ENCODE measurements at places on chromosomes 6 and 20.

GRCh38 chr20:54284928-54285704, 77.2 kb downstream of the PFDN4 start:
- DNase-seq = no peak

GRCh38 chr6:24543683-24544082, 48.9 kb downstream of the ALDH5A1 start:
- DNase-seq = no peak

- DNase-seq = no peak
These were observed 226.6 kb upstream of the RIN2 start for GRCh38 chr20:19531446-19531845.

GRCh38 chr6:108576709-108577108, 16.0 kb downstream of the FOXO3 start:
- DNase-seq = no peak

DNA sequence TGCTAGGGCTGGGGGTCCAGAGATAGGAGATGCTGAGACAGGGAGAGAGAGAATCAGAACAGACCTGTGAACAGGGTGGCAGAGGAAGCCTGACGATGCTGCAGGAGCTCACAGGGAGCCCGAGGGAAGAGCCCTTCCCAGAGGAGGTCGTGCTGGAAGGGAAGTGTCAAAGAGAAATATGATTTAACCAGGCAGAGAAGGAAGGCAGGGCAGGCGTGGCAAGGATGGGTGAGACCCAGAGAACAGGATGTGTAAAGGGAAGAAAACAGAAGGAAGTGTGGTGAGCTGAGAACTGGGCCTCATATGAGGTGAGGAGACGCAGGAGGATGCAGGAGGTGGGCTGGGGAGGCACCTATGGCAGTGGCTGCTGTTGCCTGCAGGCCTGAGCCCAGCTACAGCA, 105.6 kb downstream of the ZDHHC14 start:
- no peak for DNase-seq

DNA sequence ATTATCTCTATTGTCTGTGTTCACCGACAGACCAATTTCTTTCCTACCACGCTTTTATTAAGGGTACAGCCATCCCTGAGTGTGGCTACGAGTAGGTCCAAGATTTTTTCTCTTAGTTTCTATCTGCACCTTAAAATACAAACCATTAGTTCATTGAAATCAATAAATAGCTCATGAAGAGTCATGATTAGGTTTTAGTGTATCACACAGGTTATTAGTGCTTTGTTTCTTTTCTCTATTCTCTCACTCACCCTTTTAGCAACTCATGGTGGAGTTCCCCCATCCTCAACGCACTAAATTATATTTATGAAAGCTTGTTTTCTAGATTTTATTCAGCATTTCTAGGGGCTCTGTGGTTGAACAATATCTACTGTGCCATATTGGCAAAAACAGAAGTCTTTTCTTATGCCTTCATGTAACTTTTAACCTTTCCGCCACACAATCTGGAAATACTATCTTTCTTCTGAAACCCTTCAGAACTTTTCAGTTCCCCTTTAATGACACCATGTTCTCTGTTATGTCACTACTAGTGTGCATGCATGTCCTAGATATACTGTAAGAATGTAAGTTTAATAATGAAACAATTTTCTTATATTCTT, 128.2 kb upstream of the LAMA2 start:
- DNase-seq = no peak

DNA sequence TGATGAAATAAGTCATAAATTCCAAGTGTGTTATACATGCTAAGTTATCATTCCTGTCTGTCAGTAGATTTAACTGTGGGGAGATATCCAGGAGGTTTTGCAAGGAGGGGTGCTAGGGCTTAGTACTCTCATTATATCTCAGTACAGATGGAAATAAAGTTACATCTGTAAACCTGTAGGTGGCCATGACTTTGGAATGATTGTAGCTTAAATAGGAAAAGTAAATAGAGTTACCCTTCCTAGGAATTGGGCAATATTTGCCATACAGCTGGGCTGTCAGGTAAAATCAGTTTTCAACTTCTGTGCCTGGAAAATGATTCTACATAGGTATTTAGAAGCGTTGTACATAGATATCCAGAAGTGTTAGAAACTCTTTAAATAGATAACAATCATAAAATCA, 19.8 kb upstream of the TGM3 start:
- no peak for DNase-seq

DNA sequence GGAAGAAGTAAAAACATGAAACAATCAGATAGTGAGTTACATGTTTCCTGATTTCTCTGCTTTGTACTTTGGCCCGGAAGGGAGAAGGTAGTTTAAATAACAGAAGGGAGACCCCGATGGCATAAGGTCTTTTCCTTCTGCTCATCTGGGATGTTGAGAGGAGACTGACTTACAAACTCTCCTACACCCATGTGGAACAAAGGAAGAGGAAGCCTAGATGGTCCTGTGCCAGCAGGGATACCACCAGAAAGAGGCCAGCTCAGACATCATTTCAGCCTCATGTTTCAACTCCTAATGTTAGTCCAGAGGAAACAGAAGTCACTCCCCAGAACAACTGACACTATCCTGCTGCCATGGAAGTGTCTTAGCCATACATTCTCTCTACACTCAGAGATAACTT, 250.7 kb upstream of the NOX3 start:
- no peak for DNase-seq

GRCh38 chr6:82331031-82331773, 32.4 kb upstream of the TPBG start:
- no peak for DNase-seq

GRCh38 chr20:20551409-20551808, 161.0 kb downstream of the RALGAPA2 start:
- no peak for DNase-seq

DNA sequence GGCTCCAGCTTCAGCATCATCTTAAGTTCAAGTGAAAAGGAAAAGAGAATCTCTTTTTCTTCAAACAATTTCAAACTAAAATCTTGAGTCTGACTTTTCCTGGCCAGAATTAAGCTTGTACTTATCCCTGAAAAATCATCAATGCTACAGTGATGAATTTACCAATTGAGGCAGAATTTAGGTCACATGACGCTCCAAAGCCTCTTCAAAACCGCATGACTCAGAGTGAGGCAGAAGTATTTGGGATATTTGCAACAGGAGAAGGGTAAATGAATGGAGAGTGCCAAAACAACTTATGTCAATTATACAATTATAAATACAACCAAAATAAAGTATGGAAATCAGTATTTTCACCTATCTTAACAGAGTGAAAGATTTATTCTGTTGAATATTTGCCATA, 515.5 kb downstream of the COL12A1 start:
- DNase-seq = no peak

DNA sequence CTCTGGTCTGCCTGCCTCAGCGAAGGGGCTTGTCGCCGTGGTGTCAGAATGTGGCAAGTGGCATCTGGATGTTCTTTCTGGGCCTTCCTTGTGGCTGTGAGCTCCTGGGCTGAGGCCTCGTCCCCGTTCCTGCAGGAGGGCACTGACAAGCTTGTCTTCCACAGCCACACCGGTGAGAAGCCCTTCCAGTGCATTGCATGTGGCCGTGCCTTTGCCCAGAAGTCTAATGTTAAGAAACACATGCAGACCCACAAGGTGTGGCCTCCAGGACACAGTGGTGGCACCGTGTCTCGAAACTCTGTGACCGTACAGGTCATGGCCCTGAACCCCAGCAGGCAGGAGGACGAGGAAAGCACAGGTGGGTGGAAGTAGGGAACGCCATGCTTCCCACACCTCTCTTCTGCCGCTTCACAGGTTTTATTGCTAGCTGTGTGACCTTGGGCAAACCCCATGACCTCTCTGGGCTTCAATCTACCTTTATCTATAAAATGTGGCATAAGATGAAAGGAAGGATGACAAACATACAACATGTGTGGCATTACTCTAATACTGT, 30.0 kb downstream of the ZNF341 start:
- no peak for DNase-seq

DNA sequence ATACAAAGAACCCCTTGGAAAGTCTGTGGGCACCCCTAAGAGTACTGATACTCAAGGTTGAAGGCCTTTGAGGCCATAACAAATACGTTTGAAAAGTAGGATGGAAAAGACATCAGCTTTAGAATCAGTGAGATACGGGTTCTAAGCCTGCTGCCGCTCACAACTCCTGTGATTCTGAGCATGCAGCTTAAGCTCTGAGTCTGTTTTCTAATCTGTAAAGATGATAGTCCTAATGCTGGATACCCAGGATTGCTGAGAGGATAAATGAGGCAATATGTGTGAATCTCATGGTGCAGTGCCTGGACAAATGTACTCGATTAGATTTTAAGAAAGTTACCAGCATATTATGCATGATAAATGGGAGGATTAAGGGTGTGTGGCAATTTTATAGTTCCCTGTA, 321.0 kb upstream of the HSF2 start:
- DNase-seq = no peak

GRCh38 chr6:151096255-151096612, 143.5 kb upstream of the AKAP12 start:
- no peak for DNase-seq

DNA sequence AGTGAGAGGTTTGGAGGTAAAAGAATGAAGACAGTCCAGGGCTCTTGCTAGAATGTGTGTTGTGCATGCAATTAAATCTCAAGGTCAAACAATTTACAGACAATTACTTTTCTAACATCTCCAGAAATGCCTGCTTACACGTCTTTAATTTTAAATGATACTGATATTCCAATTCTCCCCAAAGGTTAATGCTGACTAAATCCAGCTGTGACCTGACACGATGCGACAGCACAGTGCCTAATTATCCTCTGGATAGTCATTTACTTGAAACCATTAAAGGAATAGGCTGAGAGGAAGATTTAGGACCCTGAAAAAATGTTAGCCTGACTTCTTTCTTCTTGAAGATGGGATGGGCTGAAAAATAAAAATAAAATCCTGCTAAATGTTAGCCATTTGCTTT, 178.2 kb upstream of the MMS22L start:
- DNase-seq = no peak

- DNase-seq = no peak
These were observed 51.0 kb upstream of the ASIP start for GRCh38 chr20:34190262-34190661.

- DNase-seq = no peak
These were observed 1.5 kb downstream of the NELFCD start for GRCh38 chr20:58982406-58983114.

GRCh38 chr6:128719786-128720185, 163.2 kb upstream of the LAMA2 start:
- DNase-seq = no peak

GRCh38 chr6:9704989-9705388, 709.9 kb downstream of the TFAP2A start:
- peak; percentile 45 for DNase-seq

GRCh38 chr6:13911337-13911736, 13.4 kb upstream of the RNF182 start:
- no peak for DNase-seq

- DNase-seq = no peak
These were observed 37.6 kb downstream of the OR2B6 start for GRCh38 chr6:27994616-27995015.

DNA sequence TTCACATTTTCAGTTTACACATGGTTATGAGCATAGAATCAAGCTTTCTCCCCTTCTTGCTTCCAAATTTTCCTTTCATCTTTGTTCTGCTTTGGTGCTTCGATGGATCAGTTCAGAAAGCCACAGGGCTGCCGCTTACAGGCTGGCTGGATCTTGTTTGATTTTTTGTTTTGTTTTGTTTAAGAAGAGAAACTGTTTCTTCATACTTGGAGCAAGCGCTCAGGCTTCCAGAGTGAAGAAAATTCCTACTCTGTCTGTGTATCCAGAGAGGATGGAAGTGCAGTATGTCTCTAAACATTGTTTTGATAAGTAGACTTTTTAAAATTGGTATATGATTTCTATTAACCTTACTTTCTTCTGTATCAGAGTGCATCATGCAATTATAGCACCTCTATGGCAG, 66.9 kb downstream of the ARID1B start:
- DNase-seq = no peak

DNA sequence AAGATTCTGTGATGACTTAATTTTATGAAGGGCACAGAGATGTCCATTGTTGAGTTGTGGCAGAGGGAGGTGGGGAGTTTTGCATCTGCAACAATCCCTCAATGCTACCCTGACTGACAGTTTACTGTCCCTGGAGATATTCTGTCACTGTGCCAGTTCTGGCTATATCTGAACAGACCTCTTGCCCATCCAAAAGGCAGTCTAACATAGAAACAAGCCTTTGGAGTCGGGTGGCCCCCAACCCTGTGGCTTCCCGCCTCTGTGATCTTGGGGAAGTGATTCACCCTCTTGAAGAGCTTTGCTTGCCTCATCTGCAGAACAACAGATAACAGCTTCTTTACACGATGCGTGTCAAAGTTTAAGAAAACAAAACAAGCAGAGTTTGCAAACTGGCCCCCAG, 3.8 kb upstream of the E2F1 start:
- DNase-seq = no peak

DNA sequence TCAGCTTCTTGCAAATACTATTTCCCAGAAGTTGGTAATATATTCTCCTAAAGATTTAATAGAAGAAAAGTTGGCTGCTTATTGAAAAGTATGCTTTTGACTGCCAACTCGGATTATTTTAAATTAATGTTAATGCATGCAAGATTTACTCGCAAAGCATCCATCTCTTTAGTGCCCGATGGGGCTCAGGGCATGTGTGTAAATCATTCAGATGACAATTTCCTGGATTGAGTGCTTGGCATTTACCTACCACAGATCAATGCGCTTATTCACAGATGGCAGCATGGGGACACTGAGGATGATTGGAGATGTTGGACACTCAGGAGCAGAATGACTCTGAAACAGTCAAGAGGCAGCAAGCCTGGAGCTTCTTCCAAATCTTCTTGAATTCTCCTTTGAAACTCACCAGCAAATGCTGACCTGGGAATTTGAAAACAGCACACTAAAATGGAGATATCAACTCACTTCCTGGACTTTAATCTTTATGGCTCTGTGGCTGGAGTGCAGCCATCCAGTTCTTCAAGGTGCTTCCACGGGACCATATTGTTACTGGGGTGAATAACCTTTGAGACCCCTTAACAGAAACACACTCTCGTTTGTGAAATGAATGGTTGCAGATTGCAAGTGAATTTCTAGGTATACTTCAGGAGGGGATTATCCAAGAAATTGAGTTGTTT, 34.1 kb upstream of the TIAM2 start:
- DNase-seq = no peak

GRCh38 chr20:21936261-21936660, 230.8 kb downstream of the PAX1 start:
- no peak for DNase-seq

DNA sequence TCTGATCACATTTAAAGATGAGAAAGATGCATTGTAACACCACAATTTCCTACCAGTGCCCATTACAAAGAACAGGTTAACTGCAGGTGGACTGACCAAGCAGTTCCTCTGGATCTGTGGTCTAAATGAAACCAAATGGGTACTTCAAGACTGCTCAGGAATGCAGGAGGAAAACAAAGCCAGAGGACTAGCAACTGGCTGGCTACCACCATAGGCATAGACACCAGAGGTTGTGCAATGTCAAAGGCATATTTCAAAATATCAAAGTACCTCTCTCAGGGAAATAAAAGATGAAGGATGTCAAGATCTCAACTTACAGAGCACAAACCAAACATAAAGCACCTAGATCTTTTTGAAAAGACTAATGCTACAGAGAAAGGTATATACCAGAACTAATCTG, 65.5 kb downstream of the GMDS start:
- DNase-seq = no peak

GRCh38 chr6:3258720-3259490, at the start of gene PSMG4:
PSMG4 (plus strand) TSS chr6:3258947; CDS start chr6:3259023, 76 bp downstream.
- DNase-seq = peak; percentile 70
